ENCODE measurements at places on chromosomes 2 and 18.

- no peak for DNase-seq
Observed at GRCh38 chr2:44635725-44636124, 274.0 kb downstream of the CAMKMT start.

- no peak for DNase-seq
Observed at GRCh38 chr18:76985156-76985950, 147.2 kb downstream of the MBP start.

DNA sequence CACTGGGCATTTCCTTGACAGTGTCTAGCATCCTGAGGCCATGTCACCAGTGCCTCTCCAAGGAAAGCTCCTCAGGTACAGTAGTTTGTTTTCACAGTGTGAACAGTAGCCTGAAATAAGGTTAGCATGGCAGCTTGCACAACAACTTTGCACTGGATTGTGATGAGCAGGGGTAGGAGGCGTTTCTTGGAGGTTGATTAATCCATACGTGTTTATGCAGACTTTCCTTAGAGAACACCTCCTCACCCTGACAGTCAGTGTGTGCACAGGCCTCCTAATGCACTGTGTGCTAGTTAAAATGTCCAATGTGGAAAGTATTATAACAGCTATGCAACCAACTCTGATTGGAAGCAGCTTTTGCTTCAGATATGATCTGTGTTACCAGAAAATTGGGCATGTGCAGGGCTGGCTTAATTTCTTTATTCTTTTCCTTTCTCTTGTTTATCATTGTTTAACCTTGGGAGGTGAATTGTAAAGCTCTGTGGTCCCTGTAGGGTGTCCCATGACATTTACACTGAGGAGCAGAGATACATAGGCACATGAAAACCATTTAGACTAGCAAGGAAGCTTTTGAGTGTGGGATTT, 77.2 kb upstream of the LDAH start:
- DNase-seq: no peak

- DNase-seq: no peak
Observed at GRCh38 chr2:128664499-128664971, 345.9 kb upstream of the HS6ST1 start.
